A549 treated with CpdA at 1 μM for 4 hours (cell line): ENCODE measurements at places on chromosomes 7 and 10. TPM values are rescaled to one million over a fixed set of nuclear protein-coding genes. Genes with fewer than 3 reads are reported as not detected.

The BMS1 gene
- total RNA-seq = 23.1 to 30.8 TPM (median 24.1 TPM) in 5 replicates

The SLC26A5 gene
- total RNA-seq = not detected in 5 replicates

The CAMK2B gene
- total RNA-seq = 0.11 to 0.57 TPM (median 0.15 TPM) in 5 replicates

The SEMA3E gene
- 2.2 to 3.4 TPM (median 2.8 TPM) in 5 replicates for total RNA-seq

The MEOX2 gene
- total RNA-seq = not detected in 5 replicates

The SYCE1 gene
- total RNA-seq = not detected in 5 replicates

The NEBL gene
- 3.0 to 4.7 TPM (median 3.9 TPM) in 5 replicates for total RNA-seq

The R3HCC1L gene
- 14.7 to 17.7 TPM (median 15.6 TPM) in 5 replicates for total RNA-seq

The UCMA gene
- total RNA-seq = not detected in 5 replicates

The NFE2L3 gene
- 8.3 to 11.3 TPM (median 9.4 TPM) in 5 replicates for total RNA-seq

The CPXM2 gene
- not detected in 5 replicates for total RNA-seq

The GIMAP1 gene
- total RNA-seq = not detected in 5 replicates

The EPO gene
- total RNA-seq = 0.03 TPM in 1 of 5 replicates, not detected in the others

The CRYGN gene
- not detected in 5 replicates for total RNA-seq

The SLC26A3 gene
- not detected in 5 replicates for total RNA-seq

The AS3MT gene
- 3.3 to 4.7 TPM (median 4.0 TPM) in 5 replicates for total RNA-seq

The SFR1 gene
- total RNA-seq = 15.8 to 24.4 TPM (median 16.7 TPM) in 5 replicates

The GBX1 gene
- not detected in 5 replicates for total RNA-seq

The GPR85 gene
- not detected in 5 replicates for total RNA-seq

The SPDYE9 gene
- total RNA-seq = not detected in 5 replicates

The UCN3 gene
- total RNA-seq = not detected in 5 replicates

The PDE1C gene
- total RNA-seq = 4.3 to 6.2 TPM (median 5.6 TPM) in 5 replicates

The TNS3 gene
- 72.5 to 87.3 TPM (median 84.6 TPM) in 5 replicates for total RNA-seq

The VDAC2 gene
- 294 to 315 TPM (median 306 TPM) in 5 replicates for total RNA-seq

The GRM8 gene
- total RNA-seq = 0.11 to 0.15 TPM in 2 of 5 replicates, not detected in the others

The LBX1 gene
- not detected in 5 replicates for total RNA-seq

The EIF4EBP2 gene
- 12.4 to 16.3 TPM (median 14.8 TPM) in 5 replicates for total RNA-seq

The NCF1 gene
- 0.08 to 0.12 TPM (median 0.10 TPM) in 4 of 5 replicates, not detected in the other for total RNA-seq

The NACAD gene
- total RNA-seq = 0.14 to 0.26 TPM (median 0.16 TPM) in 5 replicates

The GPR26 gene
- total RNA-seq = not detected in 5 replicates

The GTPBP4 gene
- total RNA-seq = 92.4 to 133 TPM (median 102 TPM) in 5 replicates

The CHN2 gene
- 0.11 TPM in 1 of 5 replicates, not detected in the others for total RNA-seq

The LIPN gene
- not detected in 5 replicates for total RNA-seq

The KEL gene
- total RNA-seq = 1.1 TPM in 1 of 5 replicates, not detected in the others
